Liver (tissue), 10 donors: ENCODE measurements at places on chromosomes 16 and 17. TPM values are rescaled to one million over a fixed set of nuclear protein-coding genes. Genes with fewer than 3 reads are reported as not detected.
A peak's percentile ranks its signal among the peaks of the same experiment; 100 is the strongest.

GRCh38 chr16:68869492-68870088 is 26.3 kb downstream of the TANGO6 start:
- H3K36me3 ChIP-seq: no peaks in the 10 kb centered on the region
- no peaks in the 10 kb centered on the region for H3K27me3 ChIP-seq
- no peak for DNase-seq

DNA sequence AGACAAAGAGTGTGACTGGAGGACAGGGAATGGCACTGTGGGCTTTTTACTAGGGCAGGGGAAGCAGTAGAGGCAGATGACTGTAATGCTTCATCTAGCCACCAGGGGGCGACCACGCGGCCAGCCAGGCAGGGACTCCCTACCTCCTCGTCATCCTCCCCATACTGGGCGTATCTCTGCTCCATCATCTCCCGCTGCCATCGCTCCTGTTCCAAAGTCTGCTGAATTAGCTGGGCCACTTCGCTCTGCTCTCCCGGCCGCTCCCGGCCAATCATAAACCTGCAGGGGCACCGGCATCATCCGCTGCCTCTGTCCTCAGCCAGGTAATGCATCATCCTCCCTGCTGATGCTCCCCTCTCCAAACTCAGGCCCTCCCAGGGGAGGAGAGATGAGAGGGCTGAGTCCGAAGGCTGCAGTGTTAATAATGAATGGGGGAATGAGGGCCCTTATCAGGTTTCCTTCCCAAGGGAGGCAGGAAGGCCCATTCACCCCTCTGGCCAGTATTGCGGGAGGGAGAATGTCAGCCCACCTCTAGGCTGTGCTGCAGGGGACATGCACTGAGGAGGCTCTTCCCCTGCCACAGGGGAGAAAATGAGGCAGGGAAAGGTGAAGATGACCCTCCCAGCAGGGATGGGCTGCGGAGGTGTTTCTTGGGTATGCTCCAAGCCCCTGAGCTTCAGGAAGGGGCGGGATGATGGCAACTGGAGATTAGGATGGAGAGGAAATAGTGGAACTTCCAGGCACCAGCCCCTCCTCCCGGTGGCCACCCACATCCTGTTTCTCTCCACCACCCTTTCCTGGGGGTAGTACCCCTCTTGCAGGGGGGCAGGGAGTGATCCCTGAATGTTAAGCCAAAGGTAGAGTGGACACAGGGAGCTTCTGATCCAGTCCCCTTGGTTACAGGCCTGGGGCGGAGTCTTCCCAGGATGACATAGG is 10.3 kb upstream of the SAMD14 start:
- peaks cover 22% of the 10 kb centered on the region for H3K36me3 ChIP-seq
- H3K27me3 ChIP-seq: no peaks in the 10 kb centered on the region
- H3K4me1 ChIP-seq: peaks cover 17% of the 10 kb centered on the region
- H3K4me3 ChIP-seq: no peak overlapping the region
- H3K27ac ChIP-seq: no peak overlapping the region

The MSI2 gene
- 5.7 TPM for polyA plus RNA-seq

GRCh38 chr16:590188-590814 is 435 bp downstream of the RAB40C start:
- peak overlapping the region; percentile 57 for H3K4me3 ChIP-seq
- no peak for DNase-seq
- peaks cover 79% of the 10 kb centered on the region for H3K4me1 ChIP-seq
- no peaks in the 10 kb centered on the region for H3K27me3 ChIP-seq
- H3K36me3 ChIP-seq: no peaks in the 10 kb centered on the region
